ENCODE measurements at places on chromosomes 1 and 21.
A peak's percentile ranks its signal among the peaks of the same experiment; 100 is the strongest.

- DNase-seq = no peak
Observed at GRCh38 chr1:113630340-113631327, 128.7 kb downstream of the PHTF1 start.

DNA sequence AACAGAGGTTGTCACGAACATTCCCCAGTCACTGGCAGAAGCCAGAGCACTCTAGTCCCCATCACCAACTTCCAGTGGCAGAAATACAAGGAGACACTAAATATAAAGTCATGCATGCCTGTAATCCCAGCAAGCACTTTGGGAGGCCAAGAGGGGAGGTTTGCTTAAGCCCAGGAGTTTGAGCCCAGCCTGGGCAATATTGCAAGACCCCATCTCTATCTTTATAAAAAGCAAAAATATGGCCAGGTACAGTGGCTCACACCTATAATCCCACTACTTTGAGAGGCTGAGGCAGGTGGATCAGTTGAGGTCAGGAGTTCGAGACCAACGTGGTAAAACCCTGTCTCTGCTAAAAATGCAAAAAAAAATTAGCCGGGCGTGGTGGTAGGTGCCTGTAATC is 6.4 kb downstream of the CYB5RL start:
- no peak for DNase-seq

DNA sequence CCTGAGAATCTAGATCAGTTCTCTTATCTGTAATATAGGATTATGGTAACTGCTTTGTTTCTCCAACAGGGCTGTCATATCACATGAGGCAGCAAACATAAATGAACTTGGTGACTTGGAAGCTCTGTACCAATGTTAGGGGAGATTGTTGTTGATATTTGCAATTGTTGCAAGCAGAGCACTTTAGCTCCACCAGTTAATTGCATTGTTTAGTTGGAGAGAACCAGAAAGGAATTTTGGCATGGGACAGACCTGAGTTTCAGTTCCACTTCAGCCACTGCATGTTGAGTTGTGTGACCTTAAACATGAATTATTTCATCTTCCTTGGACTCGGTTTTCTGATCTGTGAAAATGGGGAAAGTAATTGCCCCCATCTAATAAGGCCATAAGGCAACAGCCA is 142.3 kb upstream of the JUN start:
- DNase-seq = no peak

- no peak for DNase-seq
Observed at GRCh38 chr1:3914911-3915310, 14.8 kb upstream of the C1orf174 start.

DNA sequence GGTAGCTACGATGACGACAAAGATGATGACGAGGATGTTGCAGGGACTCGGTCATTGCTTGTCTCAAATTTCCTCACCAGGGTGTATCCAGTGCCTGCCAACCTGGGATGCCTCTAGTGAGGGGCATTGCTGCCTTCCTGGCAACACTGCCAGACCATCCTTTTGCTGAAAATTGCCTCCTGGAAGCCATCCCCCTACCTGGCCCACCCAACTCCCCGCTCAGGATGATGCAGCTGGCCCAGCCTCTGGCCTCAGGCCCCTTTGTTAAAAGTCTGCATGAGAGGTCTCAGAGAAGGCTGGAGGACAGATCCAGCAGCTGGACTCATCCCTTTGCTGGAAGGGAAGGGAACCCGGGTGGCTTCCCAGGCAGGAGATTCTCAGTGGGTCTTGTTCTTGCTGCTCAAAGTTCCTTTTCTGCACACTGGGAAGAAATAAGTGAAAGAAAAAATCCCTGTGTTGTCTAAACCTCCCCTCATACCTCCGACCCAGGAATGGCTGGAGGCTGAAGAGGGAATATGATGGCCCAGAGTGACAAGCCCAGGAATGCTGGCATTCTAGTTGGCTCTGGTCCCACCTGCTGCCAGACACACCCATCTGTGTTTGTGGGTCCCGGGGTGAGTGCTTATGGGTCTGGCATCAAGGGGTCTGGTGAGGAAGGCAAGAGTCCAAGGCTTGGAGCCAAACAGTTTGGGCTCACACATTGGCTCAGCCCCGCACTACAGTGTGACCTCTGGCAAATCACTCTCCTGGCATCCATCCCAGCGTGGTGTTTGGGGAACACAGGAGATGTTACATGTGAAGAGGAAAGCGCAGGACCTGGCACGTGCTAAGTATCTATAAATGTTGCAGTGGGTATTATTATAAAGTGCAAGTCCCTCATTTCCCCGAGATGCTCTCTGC is 6.7 kb upstream of the FNDC5 start:
- DNase-seq = peak; percentile 76

DNA sequence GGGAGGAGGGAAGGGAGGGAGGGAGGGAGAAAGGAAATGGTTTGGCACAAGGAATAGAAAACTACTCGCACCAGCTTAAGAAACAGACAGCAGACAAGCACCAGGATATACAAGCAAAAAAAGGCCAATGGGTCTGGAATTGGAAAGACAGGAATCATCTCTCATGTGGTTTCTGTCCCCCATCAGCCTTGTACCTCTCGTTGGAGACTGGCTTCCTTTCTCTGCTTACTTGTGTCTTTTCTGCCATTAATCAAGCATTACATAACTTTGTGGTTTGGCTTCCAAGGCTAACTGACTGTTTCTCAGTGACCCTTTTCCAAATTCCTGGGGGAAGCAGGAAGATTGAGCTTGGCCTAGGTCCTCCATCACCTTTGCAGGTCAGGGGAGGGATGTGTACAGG is 11.8 kb upstream of the RALGPS2 start:
- no peak for DNase-seq

DNA sequence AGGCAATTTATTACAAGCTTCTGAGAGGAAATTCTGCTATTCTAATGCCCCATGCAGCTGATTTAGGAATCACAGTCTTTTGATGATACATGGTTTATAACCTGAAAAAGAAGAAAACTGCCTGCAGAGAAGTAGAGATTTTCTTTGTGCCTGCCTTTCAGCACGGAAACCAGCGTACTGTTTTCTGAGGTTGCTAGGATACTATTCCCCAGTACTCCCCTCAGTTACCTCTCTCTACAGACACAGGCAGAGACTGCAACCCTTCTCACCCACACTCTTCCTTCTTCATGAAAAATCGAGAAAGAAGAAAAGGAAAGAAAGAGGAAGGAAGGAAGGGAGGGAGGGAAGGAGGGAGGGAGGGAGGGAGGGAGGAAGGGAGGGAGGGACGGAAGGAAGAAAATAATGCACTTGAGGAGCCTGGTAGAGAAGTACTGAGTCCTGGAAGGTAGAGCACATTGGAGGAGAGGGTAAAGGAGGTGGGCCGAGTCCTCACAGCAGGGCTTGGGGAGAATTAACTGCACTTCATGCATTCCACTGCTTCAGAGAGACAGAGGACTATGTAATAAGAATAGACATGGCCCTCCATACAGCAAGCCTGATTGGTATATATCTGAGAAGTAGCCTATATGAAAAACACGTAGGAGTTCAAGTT is 21.9 kb downstream of the RGS2 start:
- no peak for DNase-seq

- DNase-seq = no peak
Observed at GRCh38 chr1:58765441-58765840, 18.4 kb downstream of the JUN start.

DNA sequence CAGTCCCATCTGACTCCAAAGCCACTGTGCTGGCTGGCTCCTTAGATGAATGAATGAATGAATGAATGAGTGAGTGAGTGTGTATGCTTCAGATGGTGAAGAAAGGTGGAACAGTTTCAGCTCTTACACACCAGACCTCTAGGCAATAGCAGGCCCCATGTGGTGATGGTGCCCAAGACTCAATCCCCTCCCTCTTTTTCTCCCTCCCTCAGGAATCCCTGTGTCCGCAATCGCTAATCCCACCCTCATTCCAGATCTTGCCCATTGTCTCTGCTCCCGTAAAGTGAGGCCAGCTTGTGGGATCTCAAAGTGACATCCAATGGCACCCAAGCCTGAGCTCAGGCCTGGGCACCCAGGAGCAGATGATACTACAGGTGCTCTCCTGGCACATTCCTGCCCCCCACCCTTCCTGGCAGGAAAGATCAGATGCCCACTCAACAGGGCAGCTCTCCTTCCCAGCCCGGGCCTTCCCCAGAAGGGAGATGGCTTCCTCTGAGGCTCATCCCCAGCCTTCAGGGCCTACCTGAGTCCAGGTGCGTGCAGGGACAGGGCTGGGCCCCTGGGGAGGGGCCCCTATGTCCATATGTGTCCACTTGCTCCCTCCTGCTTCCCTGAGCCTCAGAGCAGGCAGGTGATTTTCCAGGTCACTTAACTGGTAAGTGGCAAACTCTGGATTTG is 106.4 kb downstream of the HMGB4 start:
- DNase-seq = no peak

DNA sequence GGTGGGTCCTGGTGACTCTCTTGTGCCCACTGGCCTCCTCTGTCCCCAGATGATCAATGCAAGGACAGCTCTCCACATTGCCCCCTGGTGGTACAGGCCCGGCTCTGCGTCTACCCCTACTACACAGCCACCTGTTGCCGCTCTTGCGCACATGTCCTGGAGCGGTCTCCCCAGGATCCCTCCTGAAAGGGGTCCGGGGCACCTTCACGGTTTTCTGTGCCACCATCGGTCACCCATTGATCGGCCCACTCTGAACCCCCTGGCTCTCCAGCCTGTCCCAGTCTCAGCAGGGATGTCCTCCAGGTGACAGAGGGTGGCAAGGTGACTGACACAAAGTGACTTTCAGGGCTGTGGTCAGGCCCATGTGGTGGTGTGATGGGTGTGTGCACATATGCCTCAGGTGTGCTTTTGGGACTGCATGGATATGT is 10.8 kb downstream of the ADAMTSL4 start:
- peak; percentile 44 for DNase-seq

GRCh38 chr1:185787238-185787637 is 53.0 kb downstream of the HMCN1 start:
- DNase-seq = no peak

- no peak for DNase-seq
Observed at GRCh38 chr1:110781525-110781924, 91.4 kb upstream of the CD53 start.

- no peak for DNase-seq
Observed at GRCh38 chr21:36386031-36386642, 945 bp downstream of the CHAF1B start.

- DNase-seq = no peak
Observed at GRCh38 chr1:203625628-203626019, 1.0 kb upstream of the ATP2B4 start.

GRCh38 chr1:187051618-187052232 is 223.0 kb downstream of the PLA2G4A start:
- peak; percentile 18 for DNase-seq

GRCh38 chr1:178224358-178224757 is 130.5 kb downstream of the RASAL2 start:
- no peak for DNase-seq

- no peak for DNase-seq
Observed at GRCh38 chr21:29335720-29336119, 37.0 kb downstream of the BACH1 start.

- DNase-seq = no peak
Observed at GRCh38 chr1:19066874-19067181, 110.4 kb upstream of the IFFO2 start.

DNA sequence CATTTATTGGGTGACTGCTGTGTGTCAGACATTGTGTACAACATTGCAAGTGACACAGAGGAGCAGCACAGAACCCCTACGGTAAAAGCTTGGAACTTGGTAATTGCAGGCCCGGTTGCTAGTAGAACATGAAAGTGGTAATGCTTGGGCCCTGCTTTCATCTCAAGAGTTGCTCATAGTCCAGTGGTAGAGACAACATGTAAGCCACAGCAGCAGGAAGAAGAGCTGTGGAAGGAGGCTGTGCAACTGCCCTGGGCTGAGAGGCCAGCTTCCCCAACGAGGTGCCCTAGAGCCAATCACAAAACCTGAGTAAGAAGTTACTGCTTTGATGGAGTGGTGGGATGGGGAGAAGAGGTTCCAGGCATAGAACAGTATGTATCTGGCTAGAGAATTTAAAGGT is 18.4 kb downstream of the CNIH4 start:
- DNase-seq = no peak

GRCh38 chr1:36070349-36070748 is 13.5 kb upstream of the TEKT2 start:
- no peak for DNase-seq

GRCh38 chr1:94156096-94156625 is 35.2 kb upstream of the ABCA4 start:
- DNase-seq = no peak

DNA sequence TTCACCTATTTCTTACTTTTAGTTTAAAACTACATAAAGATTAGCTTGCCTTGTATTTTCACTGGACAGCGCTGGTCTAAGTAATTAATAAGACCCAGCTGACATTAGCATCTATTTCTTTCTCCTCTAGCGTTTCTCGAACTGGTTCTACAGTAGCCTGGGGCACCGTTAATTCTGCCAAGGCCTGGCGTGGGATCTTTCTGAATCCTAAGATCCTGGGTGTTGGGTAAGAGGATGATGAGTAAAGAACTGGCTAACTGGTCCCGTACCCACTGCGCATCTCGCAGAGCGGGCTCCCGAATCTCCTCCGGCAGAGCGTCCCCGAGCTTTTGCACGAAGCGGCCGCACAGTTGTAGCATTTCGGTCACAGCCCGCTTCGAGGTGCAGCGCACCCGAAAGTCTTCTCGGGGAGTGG is 309 bp downstream of the NSL1 start:
- DNase-seq = peak; percentile 75

- no peak for DNase-seq
Observed at GRCh38 chr1:12296623-12297022, 66.8 kb downstream of the VPS13D start.

DNA sequence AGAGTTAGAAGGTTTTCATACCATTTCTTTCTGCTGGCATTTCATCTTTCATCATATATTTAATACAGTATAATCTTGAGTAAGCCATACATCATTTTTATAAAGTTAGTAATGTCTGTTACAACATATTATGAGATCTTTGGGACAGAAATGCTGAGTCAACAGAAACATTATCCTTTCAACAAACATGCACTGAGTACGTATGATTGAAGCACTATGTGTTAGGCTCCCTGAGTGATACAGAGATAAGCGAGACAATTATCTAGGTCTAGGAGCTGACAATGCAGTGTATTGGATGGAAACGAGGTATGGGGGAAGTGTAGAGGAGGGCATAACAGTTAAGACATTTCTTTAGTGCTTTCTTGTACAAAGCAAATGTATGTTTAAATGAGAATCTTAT is 19.7 kb upstream of the GPR52 start:
- no peak for DNase-seq

DNA sequence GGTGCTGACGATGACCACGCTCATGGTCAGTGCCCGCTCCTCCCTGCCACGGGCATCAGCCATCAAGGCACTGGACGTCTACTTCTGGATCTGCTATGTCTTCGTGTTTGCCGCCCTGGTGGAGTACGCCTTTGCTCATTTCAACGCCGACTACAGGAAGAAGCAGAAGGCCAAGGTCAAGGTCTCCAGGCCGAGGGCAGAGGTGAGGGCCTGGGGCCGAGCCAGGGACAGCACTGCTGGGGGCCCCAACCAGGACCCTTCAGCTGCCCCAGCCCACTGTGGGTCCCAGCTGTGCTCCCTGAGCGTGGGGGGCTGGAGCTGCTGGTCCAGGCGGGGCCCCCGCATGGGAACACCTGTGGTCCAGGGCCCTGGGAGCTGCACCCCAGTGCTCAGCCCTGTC is 10.4 kb downstream of the GABRD start:
- DNase-seq = no peak

- no peak for DNase-seq
Observed at GRCh38 chr1:3368711-3369445, 85.6 kb upstream of the ARHGEF16 start.

- no peak for DNase-seq
Observed at GRCh38 chr1:178160736-178161475, 67.0 kb downstream of the RASAL2 start.

Data from NCI-H1092 (cell line).